ENCODE measurements at places on chromosomes 16 and 17. TPM values are rescaled to one million over a fixed set of nuclear protein-coding genes. Genes with fewer than 3 reads are reported as not detected.

DNA sequence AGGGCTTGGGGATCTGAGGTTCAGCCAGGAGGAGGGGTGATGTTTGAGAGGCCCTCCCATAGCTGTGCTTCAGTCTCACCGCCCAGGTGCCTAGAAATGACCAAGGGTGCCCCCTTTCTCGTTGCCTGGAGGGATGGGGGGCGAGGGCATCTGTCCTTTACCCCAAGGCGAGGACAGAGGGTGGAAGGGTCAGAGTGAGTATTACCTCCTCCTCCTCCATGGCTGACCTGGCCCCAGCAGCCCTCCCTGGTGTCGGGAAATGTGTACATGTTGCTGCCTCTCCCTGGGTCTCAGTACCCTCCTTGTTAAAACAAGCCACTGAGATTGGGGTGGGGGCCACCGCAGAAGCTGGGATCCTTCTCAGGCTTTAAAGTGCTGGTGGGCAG is 2.4 kb downstream of the NECAB2 start:
- H3K27ac ChIP-seq: no peak overlapping the region
- no peak for DNase-seq
- no peak overlapping the region for H3K4me3 ChIP-seq

GRCh38 chr16:70779361-70779760 is 21.6 kb downstream of the VAC14 start:
- no peak for DNase-seq
- no peak overlapping the region for H3K27ac ChIP-seq
- H3K27me3 ChIP-seq: no peaks in the 10 kb centered on the region

- peaks cover 6% of the 10 kb centered on the region for H3K4me1 ChIP-seq
- peaks cover 16% of the 10 kb centered on the region for H3K36me3 ChIP-seq
- no peaks in the 10 kb centered on the region for H3K27me3 ChIP-seq
- DNase-seq: no peak
- H3K27ac ChIP-seq: no peak overlapping the region
These were observed 9.5 kb downstream of the NCBP3 start for GRCh38 chr17:3836551-3836950.

- no peaks in the 10 kb centered on the region for H3K4me1 ChIP-seq
- no peak overlapping the region for H3K4me3 ChIP-seq
- no peaks in the 10 kb centered on the region for H3K27me3 ChIP-seq
- no peaks in the 10 kb centered on the region for H3K36me3 ChIP-seq
These were observed 42.0 kb upstream of the TMC5 start for GRCh38 chr16:19375561-19376158.

GRCh38 chr16:70695331-70696070 is 9.6 kb upstream of the MTSS2 start:
- H3K4me3 ChIP-seq: no peak overlapping the region
- peaks cover 22% of the 10 kb centered on the region for H3K4me1 ChIP-seq
- H3K27ac ChIP-seq: no peak overlapping the region
- no peak for DNase-seq
- H3K27me3 ChIP-seq: no peaks in the 10 kb centered on the region

- H3K36me3 ChIP-seq: no peaks in the 10 kb centered on the region
- DNase-seq: peak; percentile 72
- H3K27ac ChIP-seq: no peak overlapping the region
- H3K4me3 ChIP-seq: no peak overlapping the region
- no peaks in the 10 kb centered on the region for H3K27me3 ChIP-seq
These were observed 2.1 kb upstream of the C17orf78 start for GRCh38 chr17:37373530-37374159.

- DNase-seq: no peak
- no peaks in the 10 kb centered on the region for H3K36me3 ChIP-seq
- no peak overlapping the region for H3K4me3 ChIP-seq
- no peak overlapping the region for H3K27ac ChIP-seq
These were observed 5.9 kb downstream of the CHST5 start for GRCh38 chr16:75529959-75530358.

DNA sequence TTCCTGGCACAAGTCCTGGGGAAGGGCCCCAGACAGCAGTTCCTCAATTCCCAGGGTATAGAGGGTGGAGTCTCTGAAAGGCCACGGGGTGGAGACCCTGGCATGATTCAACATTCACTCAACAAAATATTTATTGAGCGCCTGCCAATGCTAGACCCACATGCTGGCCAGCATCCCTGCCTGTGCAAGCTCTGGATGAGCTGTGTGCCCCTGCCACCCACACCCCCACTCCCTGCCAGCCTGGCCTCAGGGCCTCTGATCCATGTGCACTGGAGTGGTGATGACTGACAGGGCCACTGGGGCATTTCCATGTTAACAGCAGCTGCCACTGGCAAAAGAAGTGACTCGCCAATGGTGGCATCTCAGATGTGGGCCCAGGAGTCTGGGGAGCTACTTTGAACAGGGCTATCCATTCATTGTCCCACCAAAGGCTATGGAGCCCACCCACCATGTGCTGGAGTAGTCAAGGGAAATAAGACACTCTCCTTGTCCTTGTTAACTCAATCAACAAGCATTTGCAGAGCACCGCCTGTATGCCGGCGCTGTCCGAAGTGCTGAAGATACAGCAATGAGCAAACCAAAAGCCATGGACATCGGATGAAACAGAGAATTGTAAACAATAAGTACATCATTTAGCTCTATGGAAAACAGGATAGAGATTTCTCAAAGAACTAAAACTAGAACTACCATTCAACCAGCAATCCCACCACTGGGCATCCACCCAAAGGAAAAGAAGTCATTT is 3.0 kb upstream of the PRSS22 start:
- peaks cover 11% of the 10 kb centered on the region for H3K4me1 ChIP-seq
- H3K36me3 ChIP-seq: peaks cover 1% of the 10 kb centered on the region
- no peak overlapping the region for H3K4me3 ChIP-seq
- DNase-seq: no peak

DNA sequence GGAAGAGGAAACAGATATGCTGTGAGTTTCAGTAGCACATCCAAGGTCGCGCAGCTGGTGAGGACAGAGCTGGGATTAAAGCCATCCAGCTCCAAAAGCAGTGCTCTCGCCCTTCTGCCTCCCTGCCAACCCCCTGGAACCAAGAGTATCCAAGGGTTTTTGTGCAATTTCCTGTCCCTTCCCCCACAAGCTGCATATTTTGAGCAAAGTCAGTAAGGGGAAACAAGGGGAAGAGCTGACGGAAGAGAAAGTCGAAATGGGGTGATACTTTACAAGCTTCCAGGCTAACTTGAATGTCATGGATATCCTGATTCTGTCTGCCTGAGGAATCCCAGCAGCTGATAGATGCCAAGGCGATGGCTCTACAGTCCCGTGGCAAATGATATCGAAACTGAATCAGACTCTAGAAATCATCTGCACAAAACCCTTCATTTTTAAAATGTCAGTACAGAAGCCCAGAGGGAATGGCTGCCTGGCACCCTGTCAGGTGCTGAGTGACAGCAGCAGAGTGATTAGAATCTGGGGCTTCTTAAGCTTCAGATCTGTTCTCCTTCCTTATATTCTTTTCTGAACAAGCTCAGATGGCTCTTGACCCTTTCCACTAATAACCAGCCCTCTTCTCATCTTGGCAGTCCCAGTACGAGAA is 42.9 kb upstream of the TEKT3 start:
- no peaks in the 10 kb centered on the region for H3K4me1 ChIP-seq
- H3K4me3 ChIP-seq: no peak overlapping the region
- DNase-seq: no peak
- no peak overlapping the region for H3K27ac ChIP-seq
- H3K27me3 ChIP-seq: peaks cover 12% of the 10 kb centered on the region

DNA sequence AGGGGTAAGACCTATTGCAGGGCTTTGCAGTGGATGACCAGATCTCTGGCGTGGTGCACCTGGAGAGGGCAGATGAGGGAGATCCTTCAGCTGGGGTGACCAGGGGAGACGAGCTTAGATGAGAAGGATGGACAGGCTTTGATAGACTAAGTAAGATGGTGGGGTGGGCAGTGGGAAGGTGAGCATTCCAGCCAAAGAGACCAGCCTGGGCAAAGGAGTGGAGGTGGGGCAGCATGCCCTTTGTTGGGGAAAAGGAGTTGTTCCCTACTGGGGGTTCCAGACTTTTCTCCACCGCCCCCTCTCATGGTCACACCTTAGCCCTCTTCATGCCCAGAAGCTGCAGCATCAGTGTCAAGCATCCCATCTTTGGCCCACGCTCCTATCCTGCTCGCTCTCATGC is 27.6 kb downstream of the ANKRD40 start:
- H3K36me3 ChIP-seq: no peaks in the 10 kb centered on the region
- H3K27ac ChIP-seq: no peak overlapping the region
- no peak for DNase-seq

DNA sequence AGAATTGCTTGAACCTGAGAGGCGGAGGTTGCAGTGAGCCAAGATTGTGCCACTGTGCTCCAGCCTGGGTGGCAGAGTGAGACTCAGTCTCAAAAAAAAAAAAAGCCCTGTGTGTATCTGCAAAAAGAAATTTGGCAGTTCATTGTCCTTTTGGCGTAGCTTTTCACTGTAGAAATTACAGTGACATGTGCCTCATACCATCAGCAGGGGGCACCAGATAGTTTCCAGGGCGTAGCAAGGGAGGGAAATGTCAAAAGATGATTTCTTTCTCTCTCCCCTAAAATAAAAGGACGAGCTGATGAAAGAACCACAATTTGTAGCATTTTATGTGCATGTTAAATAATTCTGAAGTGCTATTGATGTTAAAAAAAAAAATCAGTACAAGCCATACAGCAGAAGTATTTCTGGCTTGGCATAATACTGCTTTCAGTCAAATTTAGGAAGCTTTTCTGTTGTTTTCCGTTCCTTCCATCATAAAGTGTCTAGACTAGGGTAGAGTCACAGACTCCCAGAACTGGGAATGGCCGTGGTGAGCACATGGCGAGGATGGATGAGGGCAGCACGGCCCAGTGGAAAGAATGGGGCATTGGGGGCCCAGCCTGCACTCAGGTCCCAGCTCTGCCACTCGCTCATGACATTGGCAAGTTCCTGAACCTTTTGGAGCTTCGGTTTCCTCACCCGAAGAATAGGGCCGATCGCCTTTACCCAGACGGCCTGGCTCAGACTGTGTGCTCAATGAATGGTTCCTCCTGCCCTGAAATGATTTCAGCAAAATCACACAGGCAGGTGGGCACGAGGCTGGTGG is 59.8 kb upstream of the RPH3AL start:
- H3K27me3 ChIP-seq: no peaks in the 10 kb centered on the region
- H3K36me3 ChIP-seq: peaks cover 32% of the 10 kb centered on the region
- DNase-seq: peak; percentile 73
- peak overlapping the region; percentile 95 for H3K27ac ChIP-seq
- H3K4me3 ChIP-seq: peak overlapping the region; percentile 91
- peaks cover 83% of the 10 kb centered on the region for H3K4me1 ChIP-seq

DNA sequence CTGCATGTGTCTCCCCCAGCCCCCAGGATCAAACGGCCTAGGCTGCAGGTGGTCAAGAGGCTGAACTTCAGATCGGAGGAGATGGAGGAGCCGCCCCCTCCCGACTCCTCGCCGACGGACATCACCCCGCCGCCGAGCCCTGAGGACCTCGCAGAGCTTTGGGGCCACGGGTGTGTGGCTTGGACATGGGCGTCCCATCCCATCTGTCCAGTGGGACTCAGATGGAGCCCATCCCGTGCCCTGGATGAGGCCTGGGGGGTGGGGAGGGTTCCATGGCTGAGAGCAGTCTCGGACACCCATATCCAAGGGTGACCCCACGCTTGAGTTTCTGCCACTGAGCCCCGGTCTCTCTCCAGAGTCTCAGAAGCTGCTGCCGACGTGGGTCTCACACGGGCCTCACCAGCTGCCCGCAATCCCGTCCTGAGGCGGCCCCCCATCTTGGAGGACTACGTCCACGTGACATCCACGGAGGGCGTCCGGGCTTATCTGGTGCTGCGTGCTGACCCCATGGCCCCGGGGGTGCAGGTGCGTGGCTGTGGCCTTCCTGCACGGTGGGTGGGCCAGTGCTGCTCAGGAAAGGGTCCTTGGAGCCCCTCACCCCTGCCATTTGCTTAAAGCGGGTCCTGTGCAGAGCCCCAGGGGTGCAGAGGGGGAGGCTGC is 901 bp downstream of the CHTF18 start:
- H3K27me3 ChIP-seq: no peaks in the 10 kb centered on the region
- peak overlapping the region; percentile 85 for H3K4me3 ChIP-seq
- H3K4me1 ChIP-seq: peaks cover 21% of the 10 kb centered on the region
- no peak for DNase-seq
- no peaks in the 10 kb centered on the region for H3K36me3 ChIP-seq
- no peak overlapping the region for H3K27ac ChIP-seq

DNA sequence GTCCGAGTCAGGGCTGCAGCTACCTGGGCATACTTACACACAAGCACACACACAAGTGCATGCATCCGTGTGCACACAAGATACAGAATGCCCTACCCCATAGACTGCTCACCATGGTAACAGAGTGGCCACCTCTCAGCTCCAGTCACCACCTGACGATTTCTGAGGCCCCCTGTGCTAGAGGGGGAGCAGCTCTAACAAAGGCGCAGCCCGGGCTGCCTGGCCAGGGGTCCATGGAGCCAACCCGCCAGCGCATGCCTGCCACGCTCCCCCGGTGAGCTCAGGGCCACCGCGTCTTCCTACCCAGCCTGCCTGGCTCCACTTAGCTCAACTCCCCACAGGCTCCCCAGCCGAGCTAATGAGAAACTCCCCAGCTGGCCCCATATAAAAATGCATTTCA is 75.5 kb downstream of the ZNF423 start:
- H3K27me3 ChIP-seq: no peaks in the 10 kb centered on the region
- no peaks in the 10 kb centered on the region for H3K36me3 ChIP-seq
- H3K4me1 ChIP-seq: no peaks in the 10 kb centered on the region
- DNase-seq: no peak

DNA sequence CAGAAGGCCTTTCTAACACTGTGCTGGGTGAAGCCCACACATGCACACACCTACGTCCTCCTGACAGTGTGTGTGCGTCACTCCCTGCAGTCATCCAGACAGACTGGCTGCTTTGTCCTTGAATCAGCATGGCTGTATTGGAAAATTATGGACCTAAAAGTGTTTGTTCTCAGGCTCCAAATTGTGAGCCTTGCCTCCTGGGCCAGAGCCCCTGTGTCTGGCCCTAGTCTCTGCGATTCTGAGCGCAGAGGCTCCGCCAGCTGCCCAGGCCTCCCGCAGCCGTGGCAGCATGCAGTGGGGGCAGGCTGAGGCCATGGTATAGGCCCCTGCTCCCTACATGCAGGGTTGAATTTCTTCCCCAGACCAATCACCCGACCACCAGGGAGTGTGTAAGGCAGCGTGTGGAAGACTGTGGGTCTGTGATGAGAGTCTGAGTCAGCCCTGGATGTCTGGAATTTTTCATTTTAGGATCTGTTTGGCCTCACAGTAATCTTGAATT is 166.9 kb downstream of the LGALS9B start:
- no peaks in the 10 kb centered on the region for H3K4me1 ChIP-seq
- H3K4me3 ChIP-seq: no peak overlapping the region
- DNase-seq: no peak
- H3K36me3 ChIP-seq: peaks cover 4% of the 10 kb centered on the region

GRCh38 chr16:4713663-4714501 is 20.2 kb downstream of the ANKS3 start:
- H3K4me1 ChIP-seq: no peaks in the 10 kb centered on the region
- DNase-seq: no peak

GRCh38 chr17:71104225-71104624 is 934.9 kb downstream of the KCNJ2 start:
- no peak overlapping the region for H3K27ac ChIP-seq
- DNase-seq: no peak
- H3K27me3 ChIP-seq: no peaks in the 10 kb centered on the region
- no peak overlapping the region for H3K4me3 ChIP-seq
- no peaks in the 10 kb centered on the region for H3K4me1 ChIP-seq
- H3K36me3 ChIP-seq: no peaks in the 10 kb centered on the region

GFAP gene
- not detected for total RNA-seq

CHST6 gene
- total RNA-seq: 0.07 TPM

RPH3AL gene
- total RNA-seq: 7.2 TPM

HBA2 gene
- not detected for total RNA-seq

CCL1 gene
- total RNA-seq: not detected

HYDIN gene
- 1.2 TPM for total RNA-seq

CCDC200 gene
- total RNA-seq: 0.74 TPM

GRB7 gene
- total RNA-seq: 6.0 TPM

TBX21 gene
- 45.5 TPM for total RNA-seq

TP53TG3 gene
- total RNA-seq: not detected
